B cell (primary cell): ENCODE measurements at places on chromosomes 6 and 20. TPM values are rescaled to one million over a fixed set of nuclear protein-coding genes. Genes with fewer than 3 reads are reported as not detected.

DNA sequence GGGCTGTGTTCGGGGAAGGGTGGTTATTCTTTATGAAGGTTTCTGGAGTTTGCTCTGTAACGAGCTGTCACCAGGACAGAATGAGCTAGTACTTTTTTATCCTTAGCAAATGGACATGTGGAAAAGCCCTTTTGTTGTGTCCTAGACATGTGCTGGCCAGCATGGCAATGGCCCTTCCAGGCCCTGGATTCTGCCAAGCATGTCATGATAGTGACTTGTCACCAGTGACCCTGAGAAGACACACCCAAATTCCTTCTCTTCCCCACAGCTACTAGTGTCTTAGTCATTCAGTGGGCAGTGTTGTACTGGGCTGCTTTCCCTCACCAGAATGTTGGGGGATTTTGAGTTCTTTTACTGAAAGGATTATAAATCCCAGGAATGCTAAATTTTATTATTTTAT lies 74.0 kb upstream of the XRN2 start:
- peaks cover 8% of the 10 kb centered on the region for H3K4me1 ChIP-seq
- no peaks in the 10 kb centered on the region for H3K36me3 ChIP-seq
- no peak overlapping the region for H3K4me3 ChIP-seq
- no peak overlapping the region for H3K27ac ChIP-seq

DNA sequence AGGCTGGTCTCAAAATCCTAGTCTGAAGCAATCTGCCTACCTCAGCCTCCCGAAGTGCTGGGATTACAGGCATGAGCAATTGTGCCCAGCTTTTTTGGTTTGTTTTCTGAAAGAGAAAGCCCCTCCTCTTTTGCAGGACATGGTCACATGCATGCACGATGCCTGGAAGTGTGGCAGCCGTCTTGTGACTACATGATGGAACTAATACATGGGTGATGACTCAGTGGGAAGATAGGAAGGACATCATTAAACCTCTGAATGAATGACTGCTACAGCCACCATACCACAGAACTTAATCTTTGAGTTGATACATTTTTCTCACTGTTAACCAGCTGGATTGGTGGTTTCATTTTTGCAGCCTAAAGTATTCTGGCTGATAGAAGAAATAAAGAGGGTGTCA lies 13.4 kb upstream of the CTNNBL1 start:
- DNase-seq, result no peak
- peaks cover 2% of the 10 kb centered on the region for H3K27me3 ChIP-seq
- no peak overlapping the region for H3K4me3 ChIP-seq
- no peak overlapping the region for H3K27ac ChIP-seq
- H3K36me3 ChIP-seq, result no peaks in the 10 kb centered on the region

DNA sequence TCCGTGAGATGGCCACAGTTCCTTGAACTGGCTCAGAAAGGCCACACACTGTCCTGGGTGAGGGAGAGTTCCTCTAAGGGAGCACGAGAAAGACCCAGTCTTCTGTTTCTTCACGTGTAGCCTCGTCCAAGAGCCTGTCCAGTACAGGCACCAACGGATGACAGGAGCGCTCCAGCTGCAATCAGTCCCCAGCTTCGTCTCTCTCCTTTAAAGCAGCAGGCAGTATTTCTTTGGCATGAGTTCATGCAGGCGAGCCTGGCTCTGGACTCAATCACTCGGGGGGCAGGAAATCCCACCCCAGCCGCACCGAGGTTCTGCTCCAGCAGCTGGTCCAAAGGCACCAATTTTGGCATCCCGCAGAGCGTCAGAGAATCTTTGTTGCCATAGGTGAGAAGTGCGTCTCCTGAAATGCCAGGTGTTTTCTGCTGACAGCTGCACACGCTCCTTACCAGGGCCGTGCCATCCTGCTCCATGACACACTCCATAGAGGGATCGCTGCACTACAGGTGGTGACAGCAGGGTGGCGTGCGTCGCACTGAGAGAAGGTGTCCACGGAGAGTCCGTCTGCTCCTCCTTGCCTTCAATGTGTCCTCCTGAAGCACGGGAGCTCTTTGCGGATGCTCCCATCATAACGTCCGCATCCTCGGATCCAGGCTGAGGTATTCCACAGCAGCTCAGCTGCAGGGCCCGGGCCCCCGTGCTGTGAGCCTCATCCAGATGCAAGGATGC lies 59.6 kb upstream of the AFDN start:
- H3K36me3 ChIP-seq, result no peaks in the 10 kb centered on the region
- DNase-seq, result no peak
- no peak overlapping the region for H3K4me3 ChIP-seq
- H3K27me3 ChIP-seq, result no peaks in the 10 kb centered on the region
- H3K27ac ChIP-seq, result no peak overlapping the region
- no peaks in the 10 kb centered on the region for H3K4me1 ChIP-seq

- no peak overlapping the region for H3K27ac ChIP-seq
- H3K36me3 ChIP-seq, result no peaks in the 10 kb centered on the region
- no peak for DNase-seq
- no peak overlapping the region for H3K4me3 ChIP-seq
- H3K4me1 ChIP-seq, result no peaks in the 10 kb centered on the region
- peaks cover 2% of the 10 kb centered on the region for H3K27me3 ChIP-seq
These were observed 57.4 kb downstream of the SLC24A3 start for GRCh38 chr20:19269737-19270340.

DNA sequence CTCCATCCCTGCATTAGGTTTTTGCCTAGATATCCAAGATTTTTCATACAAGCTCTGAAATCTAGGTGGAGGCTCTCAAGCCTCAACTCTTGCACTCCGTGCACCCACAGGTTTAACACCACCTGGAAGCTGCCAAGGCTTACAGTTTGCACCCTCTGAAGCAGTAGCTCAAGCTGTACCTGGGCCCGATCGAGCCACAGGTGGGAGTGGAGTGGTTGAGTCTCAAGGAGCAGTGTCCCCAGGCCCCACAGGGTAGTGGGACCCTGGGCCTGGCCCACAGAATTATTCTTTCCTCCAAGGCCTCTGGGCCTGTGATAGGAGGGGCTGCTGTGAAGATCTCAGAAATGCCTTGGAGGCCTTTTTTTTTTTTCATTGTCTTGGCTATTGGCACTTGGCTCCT lies 973.5 kb upstream of the MAP3K7 start:
- no peaks in the 10 kb centered on the region for H3K27me3 ChIP-seq
- no peak overlapping the region for H3K4me3 ChIP-seq
- H3K27ac ChIP-seq, result no peak overlapping the region
- no peaks in the 10 kb centered on the region for H3K4me1 ChIP-seq
- no peaks in the 10 kb centered on the region for H3K36me3 ChIP-seq

DNA sequence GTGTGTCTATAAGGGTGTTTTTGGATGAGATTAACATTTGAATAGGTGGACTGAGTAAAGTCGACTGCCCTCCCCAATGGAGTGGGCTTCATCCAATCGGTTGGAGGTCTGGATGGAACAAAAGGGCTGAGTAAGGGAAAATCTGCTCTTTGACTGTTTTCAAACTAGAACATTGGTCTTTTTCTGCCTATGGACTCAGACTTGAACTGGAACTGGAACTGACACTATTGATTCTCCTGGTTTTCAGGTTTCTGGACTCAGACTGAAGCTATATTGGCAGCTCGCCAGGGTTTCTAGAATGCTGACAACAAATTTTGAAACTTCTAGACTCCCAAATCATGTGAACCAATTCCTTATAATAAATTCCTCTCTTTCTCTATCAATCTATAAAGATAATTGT lies 498.9 kb upstream of the EPHA7 start:
- DNase-seq, result no peak
- no peak overlapping the region for H3K4me3 ChIP-seq
- H3K36me3 ChIP-seq, result no peaks in the 10 kb centered on the region
- no peak overlapping the region for H3K27ac ChIP-seq
- H3K4me1 ChIP-seq, result no peaks in the 10 kb centered on the region

- H3K27me3 ChIP-seq, result no peaks in the 10 kb centered on the region
- DNase-seq, result no peak
- no peak overlapping the region for H3K4me3 ChIP-seq
- H3K27ac ChIP-seq, result no peak overlapping the region
- H3K36me3 ChIP-seq, result no peaks in the 10 kb centered on the region
These were observed 519.5 kb upstream of the PTCHD4 start for GRCh38 chr6:48630511-48630910.

DNA sequence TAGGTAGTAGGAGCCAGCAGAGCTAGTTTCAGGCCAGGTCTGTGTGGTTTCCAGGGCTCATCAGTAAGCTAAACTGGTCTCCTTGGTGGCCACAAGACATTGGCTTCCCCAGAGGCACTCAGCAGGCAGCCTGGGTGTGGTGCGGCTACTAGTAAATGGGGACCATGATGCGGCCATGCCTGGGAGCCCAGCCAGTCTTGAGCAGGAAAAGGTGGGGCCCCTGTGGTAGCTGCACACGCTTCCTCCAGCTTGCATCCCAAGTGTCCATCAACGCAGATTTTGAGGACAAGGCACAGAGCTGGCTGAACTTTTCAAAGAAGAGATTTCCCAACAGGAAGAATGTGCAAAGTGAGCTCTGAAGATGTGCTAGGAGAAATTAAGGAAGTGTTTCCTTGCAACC lies 107.4 kb upstream of the NAA20 start:
- no peak for DNase-seq
- H3K36me3 ChIP-seq, result no peaks in the 10 kb centered on the region
- no peak overlapping the region for H3K4me3 ChIP-seq
- peaks cover 6% of the 10 kb centered on the region for H3K4me1 ChIP-seq
- H3K27me3 ChIP-seq, result no peaks in the 10 kb centered on the region
- no peak overlapping the region for H3K27ac ChIP-seq

DNA sequence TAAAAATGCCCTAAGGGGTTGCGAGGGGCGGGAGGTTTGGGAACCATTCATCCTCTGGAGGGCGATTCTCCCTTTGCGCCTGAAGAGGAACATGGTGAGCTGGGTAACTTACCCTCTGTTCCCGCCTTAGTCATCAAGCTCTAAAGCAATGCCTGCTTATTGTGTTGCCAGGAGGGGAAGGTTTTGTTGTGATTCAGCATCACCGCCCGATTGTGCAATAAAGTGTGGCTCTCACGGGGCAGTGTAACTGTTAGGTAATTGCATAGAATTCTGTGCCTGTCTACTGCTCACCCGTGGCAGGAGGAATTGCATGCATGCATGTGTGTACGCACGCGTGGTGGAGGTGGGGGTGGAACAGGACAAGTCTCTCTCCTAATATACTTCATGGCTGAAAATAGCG lies 95.5 kb upstream of the AGPAT4 start:
- no peak overlapping the region for H3K27ac ChIP-seq
- no peak for DNase-seq
- no peaks in the 10 kb centered on the region for H3K27me3 ChIP-seq
- no peaks in the 10 kb centered on the region for H3K4me1 ChIP-seq
- H3K36me3 ChIP-seq, result no peaks in the 10 kb centered on the region

DNA sequence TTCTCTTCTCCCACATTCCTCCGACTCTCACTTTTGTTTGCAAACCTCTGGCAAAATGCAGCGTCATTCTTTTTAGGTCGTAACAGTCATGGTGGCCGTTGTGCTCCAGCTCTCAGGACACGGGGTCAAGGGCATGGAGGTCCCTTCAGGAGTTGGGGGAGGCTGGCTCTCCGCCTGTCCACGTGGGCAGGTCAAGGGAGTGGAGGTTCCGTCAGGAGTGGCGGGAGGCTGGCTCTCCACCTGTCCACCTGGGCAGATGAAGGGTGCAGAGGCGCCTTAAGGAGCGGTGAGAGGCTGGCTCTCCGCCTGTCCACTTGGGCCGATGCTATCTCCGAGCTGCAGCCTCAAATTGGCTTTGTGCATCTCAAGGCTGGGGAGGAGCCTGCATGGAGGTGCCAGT lies 98.0 kb downstream of the ERMARD start:
- H3K27ac ChIP-seq, result no peak overlapping the region
- no peak for DNase-seq
- H3K36me3 ChIP-seq, result no peaks in the 10 kb centered on the region
- no peaks in the 10 kb centered on the region for H3K4me1 ChIP-seq

GRCh38 chr6:168145747-168146596 lies 67.0 kb upstream of the FRMD1 start:
- H3K27ac ChIP-seq, result no peak overlapping the region
- H3K4me1 ChIP-seq, result no peaks in the 10 kb centered on the region
- H3K36me3 ChIP-seq, result no peaks in the 10 kb centered on the region
- H3K4me3 ChIP-seq, result no peak overlapping the region
- DNase-seq, result no peak
- no peaks in the 10 kb centered on the region for H3K27me3 ChIP-seq

GRCh38 chr6:73328790-73329189 lies 25.3 kb downstream of the DPPA5 start:
- H3K27ac ChIP-seq, result no peak overlapping the region
- H3K36me3 ChIP-seq, result no peaks in the 10 kb centered on the region
- H3K27me3 ChIP-seq, result no peaks in the 10 kb centered on the region
- no peaks in the 10 kb centered on the region for H3K4me1 ChIP-seq

GRCh38 chr6:51336185-51336584 lies 517.5 kb downstream of the TFAP2B start:
- no peak overlapping the region for H3K27ac ChIP-seq
- H3K27me3 ChIP-seq, result no peaks in the 10 kb centered on the region
- H3K4me1 ChIP-seq, result no peaks in the 10 kb centered on the region

DNA sequence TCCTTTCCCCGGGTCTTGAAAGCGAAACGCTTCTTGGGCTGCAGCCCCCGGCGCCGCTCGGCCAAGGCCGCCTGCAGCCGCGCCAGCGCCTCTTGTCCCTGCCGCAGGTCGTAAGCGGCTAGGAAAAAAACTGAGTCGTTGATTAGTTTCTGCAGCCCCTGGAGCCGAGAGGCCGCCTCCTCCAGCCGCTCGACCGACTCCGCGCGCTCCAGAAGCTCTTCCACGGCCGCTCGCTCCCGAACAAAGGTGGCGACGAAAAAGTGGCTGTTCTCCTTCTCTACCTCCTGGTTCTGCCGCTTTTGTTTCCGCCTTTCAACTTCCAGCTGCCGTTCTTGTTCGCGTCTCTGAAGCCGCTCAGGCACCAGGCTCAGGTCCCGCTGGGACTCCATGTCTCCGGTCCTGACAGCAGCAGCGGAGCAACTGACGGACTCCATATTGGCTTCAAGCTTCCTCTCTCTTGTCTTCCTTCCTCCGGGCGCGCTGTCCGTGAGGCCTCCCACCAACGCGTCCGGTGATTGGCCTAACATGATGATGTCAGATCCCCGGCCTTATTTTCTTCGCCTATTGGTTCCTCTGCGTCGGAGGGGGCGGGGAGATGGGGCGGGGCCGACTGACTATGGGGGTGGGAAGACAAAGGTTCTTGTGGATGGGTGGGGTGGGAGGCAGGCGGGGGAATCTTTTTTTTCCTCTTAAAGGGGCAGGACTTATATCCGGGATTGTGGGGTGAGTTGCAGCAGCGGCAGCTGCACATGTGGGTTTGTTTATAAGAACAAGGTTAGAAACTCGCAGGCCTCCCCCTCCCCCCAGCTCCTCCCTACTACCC lies at the start of gene TBCC:
Gene TBCC, minus strand, starts transcription at position 464 of the 823 bp plus-strand sequence. Its CDS starts 30 bp downstream, at position 434.
- peak; percentile 96 for DNase-seq
- H3K27me3 ChIP-seq, result no peaks in the 10 kb centered on the region
- peak within 1 kb of the TSS; percentile 96 for H3K4me3 ChIP-seq
- no peaks in the 10 kb centered on the region for H3K36me3 ChIP-seq

DNA sequence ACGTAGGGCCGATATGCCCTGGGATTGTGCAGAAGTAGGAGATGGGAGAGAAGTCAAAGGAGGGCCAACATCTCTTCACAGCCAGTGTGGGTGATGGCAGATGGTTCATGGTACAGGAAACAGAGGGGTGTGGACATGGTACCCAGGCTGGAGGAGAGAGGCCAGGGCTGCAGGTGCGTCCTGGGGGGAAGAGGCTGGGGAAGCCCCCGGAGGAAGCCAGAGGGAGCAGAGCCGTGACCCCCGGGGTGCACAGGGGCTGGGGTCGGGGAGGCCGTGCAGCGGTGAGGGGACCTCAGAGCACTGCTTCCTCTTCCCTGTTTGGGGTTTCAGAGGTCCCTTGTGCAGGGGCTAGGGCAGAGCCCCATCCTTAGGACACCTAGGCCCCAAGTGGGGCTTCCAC lies 11.2 kb upstream of the ZBTB46 start:
- no peak overlapping the region for H3K27ac ChIP-seq
- peaks cover 45% of the 10 kb centered on the region for H3K27me3 ChIP-seq
- DNase-seq, result peak; percentile 45
- H3K36me3 ChIP-seq, result no peaks in the 10 kb centered on the region

Gene CST4
- not detected in 2 replicates for total RNA-seq

Gene ZNF341
- total RNA-seq, result 9.1 and 9.9 TPM in 2 replicates

Gene LY6G6C
- total RNA-seq, result not detected in 2 replicates

Gene C20orf204
- total RNA-seq, result 2.5 TPM in 2 replicates

Gene FAM162B
- total RNA-seq, result not detected in 2 replicates
